Suprapubic skin (tissue), 4 donors: ENCODE measurements at places on chromosomes 6 and 20. TPM values are rescaled to one million over a fixed set of nuclear protein-coding genes. Genes with fewer than 3 reads are reported as not detected.

- DNase-seq = no peak
These were observed 17.4 kb upstream of the NCOA3 start for GRCh38 chr20:47484303-47484702.

DNA sequence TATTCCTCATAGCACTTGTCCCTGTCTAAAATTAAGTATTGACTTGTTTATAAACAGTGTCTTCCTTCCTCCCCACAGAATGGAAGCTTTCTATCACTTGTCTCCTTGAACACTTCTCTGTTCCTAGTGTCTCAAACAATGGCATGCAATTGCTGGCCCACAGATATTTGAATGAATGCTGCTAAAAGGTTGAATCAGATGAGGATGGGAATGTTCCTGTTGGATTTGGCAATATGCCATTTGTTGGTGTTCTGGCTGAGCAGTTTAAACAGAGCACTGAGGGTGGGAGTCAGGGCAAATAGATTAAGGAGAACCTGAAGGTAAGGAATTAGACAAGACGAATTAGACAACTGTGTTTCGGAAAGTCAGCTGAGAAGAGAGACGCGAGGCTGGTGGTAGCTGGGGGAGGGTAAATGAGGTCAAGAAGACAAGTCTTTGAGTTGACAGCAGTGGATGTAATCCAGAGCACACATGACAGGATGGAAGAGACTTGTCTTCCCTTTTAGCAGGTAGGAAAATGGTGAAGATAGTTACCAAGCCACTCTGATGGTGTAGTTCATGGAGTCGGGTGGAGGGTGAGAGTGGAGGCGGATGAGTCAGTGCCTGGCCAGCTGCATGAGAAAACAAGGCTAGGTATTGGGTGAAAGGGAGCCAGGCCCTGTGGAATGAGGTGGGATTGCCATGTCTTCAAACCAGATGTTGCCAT is 58.3 kb upstream of the GNRH2 start:
- no peak for DNase-seq

GRCh38 chr20:45944151-45944964 is 9.9 kb downstream of the PCIF1 start:
- DNase-seq = no peak

Gene ZNF341
- total RNA-seq = 4.6 TPM

DNA sequence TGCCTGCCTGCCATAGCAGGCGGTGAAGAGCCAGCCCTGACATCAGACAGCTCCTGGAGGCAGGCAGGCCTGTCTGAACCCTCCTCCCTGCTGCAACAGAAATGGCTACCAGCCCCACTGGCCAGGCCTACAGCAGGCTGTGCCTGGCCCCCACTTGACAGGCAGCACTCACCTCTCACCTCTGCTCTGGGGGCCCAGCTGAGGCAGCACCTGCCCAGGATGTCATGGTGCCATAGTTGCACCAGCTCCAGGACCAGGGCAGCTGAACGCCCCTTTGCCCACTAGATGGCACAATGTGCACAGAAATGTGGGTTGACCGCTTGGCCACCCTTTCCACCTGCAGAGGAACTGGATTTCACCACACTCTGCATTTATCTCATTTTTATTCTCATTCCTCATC is 30.6 kb downstream of the MRPL14 start:
- DNase-seq = no peak
